GM06990 (cell line): ENCODE measurements at places on chromosomes 11 and 22.

DNA sequence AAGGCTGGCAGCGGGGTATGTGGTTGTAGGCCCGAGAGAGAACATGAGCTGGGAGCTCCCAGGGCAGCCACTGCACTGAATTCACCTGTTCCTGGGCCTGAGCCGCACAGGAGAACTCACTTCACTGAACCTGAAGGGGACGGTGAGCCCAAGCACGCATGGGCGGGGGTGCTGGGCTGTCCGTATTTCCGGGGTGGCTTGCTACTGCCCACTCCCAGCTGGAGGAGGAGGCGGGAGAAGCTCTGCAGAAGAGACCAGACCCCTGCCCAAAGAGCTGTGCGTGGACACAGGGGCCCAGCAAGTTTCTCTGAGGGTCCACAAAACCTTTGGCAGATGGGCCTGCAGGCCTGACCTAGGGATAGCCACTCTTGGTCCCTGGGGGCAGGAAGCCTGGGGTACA, 4.8 kb downstream of the TTLL12 start:
- DNase-seq = no peak

GRCh38 chr11:7245341-7245740, 6.4 kb upstream of the SYT9 start:
- DNase-seq = no peak

DNA sequence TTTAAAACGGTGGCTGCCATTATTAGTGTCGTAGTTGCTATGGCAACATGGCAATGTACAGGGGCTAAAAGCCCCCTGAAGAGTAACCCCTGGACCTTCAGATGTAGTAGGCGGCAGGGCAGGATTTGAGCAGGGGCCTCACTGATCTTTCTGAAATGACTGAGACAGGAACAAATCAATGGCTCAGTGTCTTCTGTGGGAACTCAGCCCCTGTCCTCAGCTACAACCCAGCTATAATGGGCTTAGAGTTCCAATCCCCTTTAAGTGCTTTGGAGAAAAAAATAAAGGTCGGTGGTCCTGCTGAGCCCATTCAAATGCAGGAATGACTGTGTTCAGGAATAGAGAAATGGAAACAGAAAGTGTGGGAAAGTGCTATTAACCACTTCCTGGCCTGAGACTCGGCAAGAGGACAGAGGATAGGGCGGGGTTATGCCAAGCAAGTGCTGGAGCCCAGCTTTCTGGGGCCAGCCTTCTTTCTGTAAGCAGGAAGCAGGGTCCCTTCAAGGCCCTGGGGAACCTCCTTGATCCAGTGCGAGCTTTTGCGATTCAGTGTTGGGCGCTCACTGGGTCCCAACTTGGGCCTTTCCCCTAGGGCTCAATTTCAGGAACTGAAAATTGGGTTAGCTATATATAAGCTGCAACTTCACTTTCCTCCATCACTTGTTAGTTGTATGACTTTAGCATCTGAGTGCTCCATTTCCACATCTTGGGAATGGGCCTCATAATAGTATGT, 6.1 kb upstream of the CD82 start:
- peak; percentile 69 for DNase-seq

GRCh38 chr11:1060852-1061616, 13.6 kb upstream of the MUC2 start:
- DNase-seq = no peak
